ENCODE measurements at places on chromosomes 1 and 21.

DNA sequence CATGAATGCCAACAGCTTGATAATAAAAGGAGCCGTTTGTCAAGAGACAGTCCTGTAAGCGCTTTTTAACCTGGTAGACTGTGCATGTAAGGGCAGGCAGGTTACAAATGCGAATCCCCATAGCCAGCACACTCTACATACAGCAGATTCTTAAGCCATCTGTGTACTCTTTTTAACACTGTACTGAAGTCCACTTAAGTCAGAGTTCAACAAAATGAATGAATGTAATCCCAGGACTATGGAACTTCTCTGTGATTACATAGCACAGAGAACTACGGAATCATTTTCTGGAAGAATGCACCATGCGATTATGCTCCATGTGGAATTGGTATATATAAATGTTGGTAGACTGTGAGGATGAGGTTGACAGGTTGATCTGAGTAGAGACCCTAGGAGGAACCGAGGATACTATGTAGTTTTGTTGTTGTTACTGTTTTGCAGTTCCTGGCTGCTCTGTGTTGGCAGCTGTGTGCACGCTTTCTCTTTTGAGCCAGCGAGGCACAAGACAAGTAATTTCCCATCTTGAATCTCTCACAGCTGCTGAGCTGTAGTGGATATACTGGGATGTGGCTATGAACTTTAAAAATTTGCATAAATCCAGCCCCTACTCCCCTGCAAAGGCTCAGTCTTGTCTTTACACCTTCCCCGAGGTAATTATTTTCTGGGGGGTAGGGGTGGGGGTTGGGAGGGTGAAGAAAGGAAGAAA lies 21.9 kb downstream of the LRRC8D start:
- no peak for DNase-seq

- no peak for DNase-seq
Observed at GRCh38 chr1:241917487-241917886, 40.1 kb upstream of the BECN2 start.

DNA sequence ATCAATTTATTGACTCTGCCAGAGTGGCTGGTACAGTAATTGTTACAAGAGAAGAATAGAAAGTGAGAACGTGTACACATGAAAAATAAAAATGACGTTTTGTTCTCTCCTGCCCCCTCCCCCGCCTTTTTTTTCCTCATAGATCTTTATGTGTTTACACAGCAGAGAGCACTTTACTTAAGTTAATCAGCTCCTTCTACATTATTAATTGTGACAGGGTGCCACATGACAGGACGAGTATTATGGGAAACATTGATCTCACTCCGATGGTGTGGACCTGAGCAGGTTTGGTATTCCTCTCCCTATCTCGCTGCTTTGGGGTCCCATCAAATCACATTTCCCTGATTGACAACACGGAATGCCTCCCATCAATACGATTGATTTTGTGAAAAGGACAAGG lies 285.7 kb downstream of the TM2D1 start:
- no peak for DNase-seq

DNA sequence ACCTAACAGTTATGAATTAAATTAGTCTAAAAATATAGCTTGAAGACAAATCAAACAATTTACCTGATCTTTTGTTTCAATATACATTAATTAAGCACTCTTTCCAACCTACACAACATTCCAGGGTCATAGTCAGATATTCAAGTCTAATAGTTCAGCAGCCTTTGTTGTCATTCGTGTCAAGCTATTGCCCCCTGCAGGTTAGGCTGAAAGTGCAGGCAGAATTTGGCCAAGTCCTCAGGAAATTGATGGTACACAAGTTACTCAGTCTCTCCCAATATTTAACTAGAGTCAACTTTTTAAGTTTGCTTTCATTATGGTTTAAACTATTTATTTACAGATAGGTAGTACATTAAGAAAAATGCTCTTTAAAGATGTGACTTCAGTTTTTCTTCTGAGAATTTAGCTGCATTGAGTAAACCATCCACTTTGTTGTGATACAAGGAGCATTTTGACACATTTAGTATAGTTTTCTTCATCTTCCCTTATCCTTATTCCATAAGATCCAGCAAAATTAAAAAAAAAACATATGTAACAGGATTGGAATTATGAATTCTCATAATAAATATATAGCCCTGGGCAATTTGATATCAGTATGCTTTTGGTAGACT lies 130.3 kb upstream of the DPYD start:
- DNase-seq = peak; percentile 34

DNA sequence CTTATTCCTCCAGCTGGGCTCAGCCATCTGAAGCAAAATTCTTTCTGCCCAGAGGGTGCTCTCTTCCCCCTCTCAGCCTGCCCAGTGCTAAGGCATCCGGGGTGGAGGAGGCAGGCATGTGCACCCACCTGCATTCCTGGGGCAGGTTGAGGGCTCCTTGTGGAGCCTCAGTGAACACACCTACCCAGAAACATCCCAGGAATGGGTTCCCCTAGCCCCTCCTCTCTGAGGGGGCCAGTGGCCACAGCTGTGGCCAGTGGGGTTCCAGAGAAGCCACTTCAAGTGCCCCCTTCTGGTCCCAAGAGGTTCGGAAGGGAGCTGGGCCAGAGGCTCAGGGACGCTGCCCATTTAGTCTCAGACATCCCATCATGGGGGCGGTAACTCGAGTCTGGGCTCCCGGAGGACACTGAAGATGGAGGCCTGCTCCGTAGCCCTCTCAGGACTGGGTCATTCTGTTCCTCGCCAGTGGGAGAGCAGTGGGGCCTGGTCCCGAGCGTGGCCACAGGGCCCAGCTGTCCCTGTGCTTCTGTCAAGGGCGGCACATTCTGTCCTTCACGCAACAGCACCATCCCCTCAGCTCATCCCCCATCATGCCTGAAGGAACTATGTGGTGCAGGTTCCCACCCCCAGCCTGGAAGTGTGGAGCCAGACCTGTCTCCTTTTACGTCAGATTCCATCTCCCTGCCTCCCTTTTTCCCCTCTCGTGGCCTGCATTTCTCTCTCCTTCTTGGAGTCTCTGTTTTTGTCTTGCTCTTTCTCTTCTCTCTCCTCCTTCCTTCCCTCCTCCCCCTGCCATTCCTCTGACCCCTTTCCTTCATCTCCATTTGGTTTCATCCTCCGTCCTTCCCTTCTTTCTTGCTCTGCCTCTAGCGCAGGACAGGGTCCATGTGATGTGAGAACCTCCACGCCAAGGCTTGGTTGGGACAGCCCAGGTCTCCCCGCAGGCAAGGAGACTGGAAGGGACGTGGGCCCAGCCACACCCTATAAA lies 49.6 kb upstream of the KDM4A start:
- DNase-seq = no peak

GRCh38 chr1:147078606-147079399 lies 93.5 kb downstream of the PRKAB2 start:
- no peak for DNase-seq

- no peak for DNase-seq
Observed at GRCh38 chr1:213623064-213623581, 364.6 kb upstream of the PROX1 start.

GRCh38 chr1:150563340-150564038 lies 14.3 kb downstream of the ADAMTSL4 start:
- no peak for DNase-seq

DNA sequence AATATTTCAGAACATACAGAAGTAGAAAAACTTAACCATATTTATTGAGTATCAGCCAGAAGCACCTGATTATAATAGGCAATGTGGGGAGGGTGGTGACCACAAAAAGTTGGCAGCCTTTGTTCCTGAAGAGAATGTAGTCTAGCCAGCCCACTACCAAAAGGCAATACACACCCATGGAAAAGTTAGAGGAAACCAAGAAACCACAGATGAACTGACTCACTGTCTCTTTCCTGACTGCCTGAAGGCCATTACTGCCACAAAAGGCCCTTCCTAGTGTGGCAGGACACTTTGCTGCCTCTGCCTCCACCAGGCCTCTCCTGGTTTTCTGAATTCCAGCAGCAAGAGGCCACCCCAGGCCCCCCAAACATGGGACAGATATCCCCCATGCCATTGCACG lies 14.6 kb upstream of the PROX1 start:
- no peak for DNase-seq

GRCh38 chr1:8712413-8713231 lies 104.8 kb downstream of the RERE start:
- DNase-seq = peak; percentile 51

DNA sequence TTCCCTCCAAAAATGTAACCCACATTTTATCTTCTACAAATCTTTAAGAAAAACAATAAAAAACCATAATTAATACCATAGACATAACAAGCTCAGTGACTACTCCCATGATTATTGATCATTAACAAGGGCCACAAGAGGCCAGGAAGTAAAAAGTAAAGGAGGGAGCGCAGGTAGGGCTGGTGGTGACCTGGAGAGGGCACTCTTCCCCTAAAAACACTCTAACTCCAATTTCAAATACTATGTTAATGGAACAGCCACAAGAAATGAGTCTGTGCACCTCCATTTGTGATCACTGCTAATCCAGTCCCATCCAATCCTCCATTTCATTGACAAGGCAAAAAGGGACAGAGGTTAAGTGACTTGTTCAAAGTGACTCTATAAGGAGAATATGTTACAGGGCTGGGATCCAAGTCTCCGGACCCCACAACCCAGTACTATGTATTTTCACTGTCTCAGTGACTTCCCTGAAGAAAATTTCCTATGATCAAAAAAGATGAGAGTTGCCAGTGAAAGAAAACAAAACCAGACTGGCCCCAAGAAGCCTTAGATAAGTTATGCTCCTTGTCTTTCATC lies 41.2 kb upstream of the CFAP298 start:
- peak; percentile 19 for DNase-seq

GRCh38 chr1:205976708-205977401 lies 26.3 kb downstream of the RAB7B start:
- DNase-seq = peak; percentile 31
